ENCODE measurements at places on chromosomes 5 and 9.

GRCh38 chr5:64968591-64969110, 199.9 kb downstream of the CWC27 start:
- DNase-seq: no peak

GRCh38 chr5:179414459-179415261, 69.4 kb upstream of the ADAMTS2 start:
- no peak for DNase-seq

- DNase-seq: no peak
These were observed 363.8 kb downstream of the ARL15 start for GRCh38 chr5:53946405-53947100.

- DNase-seq: no peak
These were observed 159.1 kb downstream of the LRRC70 start for GRCh38 chr5:62737766-62738165.

DNA sequence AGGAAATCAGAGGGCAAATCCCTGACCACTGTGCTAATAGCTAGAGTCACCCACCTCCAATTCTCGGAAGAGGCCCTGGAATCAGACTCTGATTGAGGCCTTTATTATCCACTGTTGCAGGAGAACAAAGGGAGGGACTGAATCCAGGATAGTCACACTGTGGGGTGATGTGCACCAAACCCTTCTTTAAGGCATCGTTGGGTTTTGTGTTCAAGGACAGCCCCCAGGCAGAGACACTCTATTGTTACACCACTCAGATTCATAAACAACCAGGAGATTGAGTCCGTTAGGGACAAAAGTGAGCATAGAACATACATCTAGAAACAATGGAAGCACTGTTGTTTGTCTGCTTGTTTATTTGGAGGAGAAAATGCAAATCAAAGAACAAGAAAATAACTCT, 124.6 kb upstream of the TBCA start:
- DNase-seq: no peak

- no peak for DNase-seq
These were observed 154.7 kb upstream of the RUSC2 start for GRCh38 chr9:35335164-35335563.

GRCh38 chr9:132656299-132656698, 13.5 kb downstream of the DDX31 start:
- no peak for DNase-seq

- DNase-seq: no peak
These were observed 74.8 kb upstream of the ZNF622 start for GRCh38 chr5:16540421-16540820.

DNA sequence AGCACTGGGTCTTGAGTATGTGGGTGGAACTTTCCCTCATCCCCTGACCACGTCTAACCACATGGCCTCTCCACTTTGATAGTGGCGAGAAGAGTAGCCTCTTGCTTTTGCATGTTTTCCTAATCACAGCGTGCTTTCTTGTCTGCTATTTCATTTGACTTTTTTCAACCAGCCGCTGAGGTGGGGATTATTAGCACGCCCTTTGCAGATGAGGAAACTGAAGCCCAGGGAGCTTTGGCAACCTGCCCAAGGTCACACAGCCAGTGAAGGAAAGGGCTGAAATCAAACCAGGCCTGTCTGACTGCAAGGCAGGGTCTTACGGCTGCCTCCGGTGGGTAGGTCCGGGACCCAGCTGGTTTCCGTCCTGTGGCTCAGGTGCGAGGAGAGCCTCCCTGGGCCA, 106.5 kb upstream of the MSX2 start:
- no peak for DNase-seq

GRCh38 chr5:115657881-115658233, 32.0 kb upstream of the TMED7 start:
- no peak for DNase-seq

DNA sequence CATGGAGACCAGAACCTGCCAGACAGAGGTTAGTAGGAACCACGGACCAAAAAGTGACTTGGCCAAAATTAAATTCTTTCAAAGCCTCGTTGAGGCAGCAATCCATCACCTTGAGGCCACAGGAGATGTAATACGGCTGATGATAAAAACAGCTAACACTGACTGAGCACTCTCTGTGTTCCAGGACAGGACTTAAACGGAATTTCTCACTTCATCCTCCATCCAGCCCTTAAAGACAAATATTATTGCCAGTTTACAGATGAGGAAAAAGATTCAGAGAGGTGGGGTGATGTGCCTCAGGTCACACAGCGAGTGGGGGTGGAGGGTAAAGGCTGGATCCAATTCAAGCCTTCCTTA, 25.1 kb downstream of the STK10 start:
- DNase-seq: no peak

DNA sequence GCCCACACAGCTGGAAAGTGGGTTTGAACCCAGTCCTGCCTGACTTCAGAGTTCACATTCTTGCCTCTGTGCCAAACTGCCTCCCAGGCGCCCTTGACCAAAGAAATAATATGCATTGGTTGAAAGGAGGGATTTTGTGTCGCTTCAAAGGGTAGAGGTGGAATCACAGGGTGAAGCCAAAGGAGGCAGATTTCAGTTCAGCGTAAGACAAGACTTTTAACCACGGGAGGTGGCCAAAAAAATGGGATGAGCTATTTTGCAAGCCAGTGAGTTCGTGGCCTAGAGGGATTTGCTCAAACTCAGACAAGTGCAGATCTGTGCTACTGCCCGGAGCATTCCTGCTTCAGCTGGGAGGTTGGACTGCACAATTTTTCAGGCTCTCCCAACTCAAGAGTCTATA, 57.6 kb upstream of the RANBP3L start:
- DNase-seq: no peak

Measured in stimulated activated CD8-positive, alpha-beta memory T cell treated with anti-CD3 and anti-CD28 coated beads, Interleukin-7, amount 100 ng/mL, for 4 hours (primary cell).